Right cardiac atrium (tissue), 5 donors: ENCODE measurements at places on chromosomes 11 and 22. TPM values are rescaled to one million over a fixed set of nuclear protein-coding genes. Genes with fewer than 3 reads are reported as not detected.

- no peak for DNase-seq
Observed at GRCh38 chr11:23590596-23591308, 730.5 kb upstream of the CCDC179 start.

GRCh38 chr11:88345408-88345807 lies 7.9 kb upstream of the CTSC start:
- DNase-seq = no peak

DNA sequence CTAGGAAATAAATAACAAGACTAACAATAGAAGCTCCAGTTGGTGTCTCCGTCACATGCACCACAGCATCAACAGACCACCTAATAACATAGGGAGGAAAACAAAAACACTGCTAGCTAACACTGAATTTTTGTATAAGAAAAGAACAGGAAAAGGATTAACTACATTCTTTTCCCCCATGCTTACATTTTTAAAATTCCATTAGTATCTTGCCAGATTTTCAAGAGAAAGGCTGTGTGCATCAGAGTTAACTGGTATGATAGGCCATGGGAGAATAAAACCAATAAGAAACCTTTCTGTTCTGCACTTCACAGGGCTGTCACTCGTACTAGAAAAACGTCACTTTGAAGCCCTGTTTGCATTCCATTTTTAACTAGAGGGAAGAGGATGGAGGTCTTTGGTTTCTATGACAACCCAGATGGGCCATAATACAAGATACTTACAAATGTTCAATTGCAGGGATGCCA lies 79.0 kb downstream of the LARGE2 start:
- no peak for DNase-seq

GRCh38 chr22:32695451-32695891 lies 106.0 kb upstream of the TIMP3 start:
- no peak for DNase-seq

- no peak for DNase-seq
Observed at GRCh38 chr11:2106583-2107209, 32.5 kb downstream of the IGF2 start.

NLRP10 gene
- not detected for total RNA-seq

DNA sequence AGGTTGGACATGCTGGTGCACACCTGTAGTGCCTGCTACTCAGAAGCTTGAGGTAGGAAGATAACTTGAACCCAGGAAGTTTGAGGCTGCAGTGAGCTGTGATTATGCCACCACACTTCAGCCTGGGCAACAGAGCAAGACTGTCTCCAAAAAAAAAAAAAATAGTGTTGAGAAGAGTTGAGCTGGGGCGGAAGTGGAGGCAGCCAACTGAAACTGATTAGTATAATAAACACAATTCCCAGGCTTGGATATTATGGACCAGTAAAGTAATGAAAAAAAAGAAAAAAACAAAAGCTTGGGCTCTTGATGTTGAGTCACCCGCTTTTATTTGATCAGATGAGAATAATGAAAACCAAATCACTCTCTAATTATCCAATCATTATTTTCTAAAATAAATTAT lies 21.0 kb downstream of the LDLRAD3 start:
- no peak for DNase-seq

GLYAT gene
- not detected for total RNA-seq

DNA sequence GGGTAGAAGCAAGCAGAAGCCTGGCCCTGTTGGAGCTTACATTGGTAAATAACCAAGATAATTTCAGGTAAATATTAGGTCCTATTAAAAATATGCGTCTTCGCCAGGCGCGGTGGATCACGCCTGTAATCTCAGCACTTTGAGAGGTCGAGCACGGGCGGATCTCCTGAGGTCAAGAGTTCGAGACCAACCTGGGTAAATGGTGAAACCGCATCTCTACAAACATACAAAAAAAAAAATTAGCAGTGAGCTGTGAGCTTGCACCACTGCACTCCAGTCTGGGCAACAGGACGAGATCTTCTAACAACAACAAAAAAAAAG lies 529 bp upstream of the SULT4A1 start:
- DNase-seq = no peak

DNA sequence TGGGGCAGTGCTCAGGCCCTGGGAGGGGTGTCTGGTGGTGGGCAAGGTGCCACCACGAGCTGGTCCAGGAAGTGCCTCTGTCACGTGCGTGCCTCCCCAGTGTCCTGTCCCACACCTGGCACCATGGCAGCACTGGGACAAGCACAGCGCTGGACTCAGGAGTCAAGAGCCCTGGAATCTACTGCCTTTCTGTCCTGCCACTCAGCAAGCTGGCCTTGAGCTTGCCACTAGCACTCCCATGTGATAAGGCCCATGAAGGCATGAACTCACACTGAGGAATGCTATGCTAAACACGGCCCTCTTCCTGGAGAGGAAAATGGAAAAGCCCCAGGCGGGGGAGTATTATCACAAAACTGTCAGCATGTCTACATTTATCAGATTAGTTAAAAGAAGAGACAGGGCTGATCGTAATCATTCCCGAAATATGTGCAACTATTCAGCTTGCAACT lies 50.7 kb upstream of the SLC35C1 start:
- peak; percentile 84 for DNase-seq

GRCh38 chr11:46050003-46050461 lies 71.2 kb downstream of the PHF21A start:
- DNase-seq = peak; percentile 58

ZBTB16 gene
- total RNA-seq = 75.5 TPM

SLC37A2 gene
- 2.9 TPM for total RNA-seq

GATD1 gene
- total RNA-seq = 34.5 TPM

DNA sequence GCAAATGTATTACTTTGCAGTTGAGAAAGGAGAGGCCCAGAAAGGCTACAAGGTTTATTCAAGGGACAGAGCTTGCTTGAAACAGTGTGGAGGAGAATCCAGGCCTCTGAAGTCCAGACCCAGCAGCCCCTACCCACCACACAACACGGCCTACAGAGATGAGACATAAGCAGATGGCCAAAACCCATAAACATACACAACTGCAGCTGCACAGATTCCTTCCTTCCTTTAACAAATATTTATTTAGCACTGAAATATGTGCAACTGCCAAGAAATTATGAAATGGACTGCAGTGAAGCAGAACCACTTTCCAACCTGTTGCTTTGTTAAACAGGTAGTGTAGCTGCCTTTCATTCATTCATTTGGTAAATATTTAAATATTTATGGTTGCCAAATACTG lies 122.3 kb downstream of the SPATA19 start:
- DNase-seq = no peak

SPON1 gene
- 22.7 TPM for total RNA-seq

- no peak for DNase-seq
Observed at GRCh38 chr11:20536365-20536764, 63.0 kb upstream of the SLC6A5 start.

- peak; percentile 68 for DNase-seq
Observed at GRCh38 chr22:22422629-22423112, 85.9 kb downstream of the ZNF280B start.

CLMP gene
- 18.9 TPM for total RNA-seq

NXPE4 gene
- not detected for total RNA-seq

GRCh38 chr22:42769574-42770447 lies 49.1 kb upstream of the A4GALT start:
- peak; percentile 82 for DNase-seq

GRCh38 chr11:97739932-97740800 lies 1280.6 kb upstream of the CNTN5 start:
- DNase-seq = no peak

DNA sequence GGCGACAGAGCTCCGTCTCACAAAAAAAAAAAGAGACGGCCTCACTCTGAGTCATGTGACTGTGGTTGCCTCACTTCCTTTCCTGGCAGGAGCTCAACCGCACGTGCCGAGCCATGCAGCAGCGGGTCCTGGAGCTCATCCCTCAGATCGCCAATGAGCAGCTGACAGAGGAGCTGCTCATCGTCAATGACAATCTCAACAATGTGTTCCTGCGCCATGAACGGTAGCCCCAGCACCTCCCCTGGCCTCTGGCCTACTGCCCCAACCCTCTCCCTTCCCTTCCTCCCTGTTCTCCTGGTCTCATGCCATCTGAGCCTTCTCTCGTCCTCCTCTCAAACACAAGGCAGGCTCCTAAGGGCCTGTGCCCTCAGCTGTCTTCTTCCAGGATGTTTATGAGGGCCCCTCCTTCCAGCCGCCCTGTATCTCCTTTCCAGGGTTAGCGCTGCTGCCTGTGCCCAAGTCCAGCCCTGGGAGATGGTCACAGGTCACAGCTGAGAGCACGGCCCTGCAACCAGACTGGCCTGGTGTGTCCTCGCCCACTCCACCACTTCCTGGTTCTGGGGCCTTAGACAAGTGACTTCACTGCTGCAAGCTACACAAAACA lies 30.7 kb downstream of the TOM1 start:
- DNase-seq = peak; percentile 85

MAPK1 gene
- 123 TPM for total RNA-seq

GRCh38 chr22:31806751-31807150 lies 52.9 kb downstream of the DEPDC5 start:
- DNase-seq = no peak
